T follicular helper cell (primary cell): ENCODE measurements at places on chromosomes 5 and 9.

GRCh38 chr9:101859620-101860019 is 121.2 kb upstream of the GRIN3A start:
- no peak for DNase-seq

DNA sequence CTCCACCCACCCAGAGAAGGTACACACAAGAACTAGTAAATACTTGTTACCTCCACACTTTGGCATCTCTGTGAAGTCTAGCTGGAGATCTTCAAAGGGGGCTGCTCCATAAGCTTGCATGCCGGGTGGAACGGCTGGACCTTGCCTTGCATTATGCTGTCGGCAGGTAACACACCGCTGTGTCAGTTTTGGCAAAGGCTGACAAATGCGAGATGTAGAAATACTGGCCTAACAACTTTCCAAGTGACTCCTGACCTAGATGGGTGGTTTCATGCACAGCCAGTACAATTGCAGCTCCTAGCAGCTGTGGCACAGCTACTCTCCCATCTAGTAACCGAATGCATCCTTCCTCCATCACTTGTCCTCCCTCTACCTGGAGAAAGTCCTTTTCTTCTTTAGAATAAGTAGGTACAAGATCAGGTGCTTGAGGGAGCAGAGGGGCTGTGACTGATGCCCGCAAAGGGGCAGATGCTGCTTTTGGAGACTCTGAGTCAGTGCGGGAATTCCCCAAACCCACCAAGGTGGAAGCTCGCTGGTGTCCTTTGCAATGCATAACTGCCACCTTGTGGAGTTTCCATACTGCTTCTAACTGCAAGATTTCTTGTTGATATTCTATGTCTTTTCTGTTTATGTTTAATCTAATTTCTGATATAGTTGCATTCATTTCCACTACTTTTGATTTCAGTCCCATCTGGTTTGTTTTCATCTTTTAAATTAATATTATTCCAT is 78.4 kb downstream of the TMEM161B start:
- no peak for DNase-seq

DNA sequence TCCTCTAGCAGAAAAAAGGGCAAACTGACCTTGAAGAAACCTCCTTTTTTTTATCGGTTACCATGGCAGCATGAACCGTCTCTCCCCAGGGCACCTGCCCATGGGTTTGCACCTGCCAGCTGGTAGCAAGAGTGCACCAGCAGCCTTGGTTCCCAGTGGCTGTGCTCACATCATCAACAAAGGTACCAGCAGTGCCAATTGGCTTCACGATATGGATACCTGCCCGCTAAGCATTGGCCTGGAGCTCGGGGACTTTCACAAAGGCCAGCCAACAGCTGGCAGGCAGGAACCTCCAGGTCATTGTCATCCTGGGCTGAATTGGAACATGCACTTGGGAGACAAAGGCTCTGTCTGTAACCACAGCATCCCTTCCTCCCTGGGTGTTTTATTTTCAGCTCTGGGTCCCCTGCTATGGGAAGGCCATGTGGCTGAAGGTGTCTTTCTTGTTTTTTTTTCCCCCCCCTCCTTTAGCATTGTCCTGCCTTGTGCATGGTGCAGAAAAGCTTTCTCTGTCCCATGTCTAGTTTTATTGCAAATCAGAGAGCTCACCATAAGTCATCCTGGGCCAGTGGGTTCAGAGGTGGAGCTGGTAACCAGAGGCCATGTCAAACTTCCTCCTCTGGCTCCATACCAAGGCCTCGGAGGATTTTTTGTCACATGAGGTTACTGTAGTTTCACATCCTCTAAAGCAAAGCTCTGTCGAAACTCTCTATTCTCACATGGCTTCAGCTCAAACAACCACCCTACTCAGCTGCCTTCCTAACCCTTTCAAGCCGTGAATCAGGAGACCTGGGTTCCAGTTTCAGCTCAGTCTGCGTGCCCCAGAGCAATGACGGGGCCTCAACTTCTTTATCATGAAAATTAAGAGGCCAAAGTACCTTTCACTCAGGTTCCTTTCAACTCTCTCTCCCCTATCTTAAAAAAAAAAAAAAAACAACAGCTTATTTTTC is 145.5 kb upstream of the MAP3K1 start:
- peak; percentile 7 for DNase-seq

- DNase-seq, result no peak
Measured at GRCh38 chr5:170121321-170121720, 15.6 kb downstream of the FOXI1 start.

GRCh38 chr9:133619791-133620190 is 10.6 kb upstream of the FAM163B start:
- DNase-seq, result peak; percentile 46

DNA sequence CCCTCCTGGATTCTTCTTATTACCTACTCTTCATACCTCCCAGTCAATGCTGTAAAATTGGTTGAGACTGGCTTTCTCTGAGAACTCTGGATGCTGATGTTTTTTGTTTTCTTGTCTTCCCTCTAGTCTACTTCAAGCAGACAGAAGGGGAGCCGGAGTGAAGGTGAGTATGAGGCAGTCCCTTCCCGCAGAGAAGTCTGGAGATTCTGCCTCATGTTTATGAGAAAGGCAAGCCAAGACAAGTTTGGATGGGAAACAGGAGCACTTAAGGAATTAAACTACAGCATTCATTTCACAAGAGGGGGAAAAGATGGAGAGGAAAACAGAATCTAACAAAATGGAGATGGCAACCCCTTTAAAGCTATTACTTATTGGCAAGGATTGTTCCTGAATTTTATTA is 246.1 kb downstream of the TRIM32 start:
- no peak for DNase-seq

- peak; percentile 61 for DNase-seq
Measured at GRCh38 chr5:179907556-179908324, at the start of gene TBC1D9B. TSS of gene TBC1D9B (minus strand) at chr5:179907897. CDS start at chr5:179907821, 76 bp downstream.

- DNase-seq, result no peak
Measured at GRCh38 chr9:71465392-71465791, 302.9 kb downstream of the CEMIP2 start.

DNA sequence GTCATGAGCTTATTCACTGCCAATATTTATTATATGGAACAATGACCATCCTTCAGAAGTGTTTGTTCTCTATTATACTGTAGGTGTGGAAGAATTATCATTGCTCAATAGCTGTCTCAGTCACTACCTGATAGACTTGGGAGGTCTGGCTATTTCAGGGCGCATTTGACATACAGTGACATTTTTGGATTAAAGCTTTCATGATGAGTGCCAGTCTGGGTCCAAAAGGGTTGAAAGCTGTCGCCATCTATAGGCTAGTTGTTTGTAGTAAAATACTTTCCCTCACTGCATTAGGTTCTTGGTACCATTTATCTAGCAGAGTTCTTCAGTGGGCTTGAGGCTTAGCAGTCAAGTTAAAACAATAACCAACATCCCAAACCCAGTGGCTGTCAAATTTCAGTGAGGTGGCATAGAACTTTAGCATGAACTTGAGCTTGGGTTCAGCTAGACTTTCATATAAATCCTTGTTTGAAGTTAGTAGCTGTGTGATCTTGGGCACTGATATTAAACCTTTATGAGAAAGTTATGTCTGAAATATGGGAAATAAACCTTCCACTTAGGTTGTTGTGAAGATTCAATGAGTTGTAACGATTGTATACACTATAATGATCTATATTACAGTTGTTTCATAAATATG is 110.5 kb upstream of the CDKN2B start:
- no peak for DNase-seq

GRCh38 chr5:120555345-120555744 is 91.2 kb downstream of the PRR16 start:
- no peak for DNase-seq

- no peak for DNase-seq
Measured at GRCh38 chr9:4569101-4569500, 78.8 kb downstream of the SLC1A1 start.

DNA sequence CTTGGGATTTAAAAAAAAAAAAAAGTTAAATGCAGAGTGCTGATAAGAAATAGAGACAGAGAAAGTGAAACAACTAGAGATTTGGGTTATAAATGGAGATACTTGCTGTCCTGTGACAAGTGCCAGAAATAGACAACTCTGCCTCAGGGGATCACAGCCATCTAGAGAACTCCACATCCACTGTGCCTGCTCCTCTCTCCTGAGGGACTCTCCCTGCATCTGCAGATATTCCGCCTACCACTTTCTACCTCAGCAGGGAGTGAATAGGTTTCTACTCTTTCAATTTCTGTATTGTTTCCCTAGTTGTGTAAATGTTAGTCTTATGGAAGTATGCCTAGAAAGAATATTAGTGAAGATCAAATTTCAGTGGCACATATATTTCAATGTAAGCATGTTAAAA is 307.2 kb downstream of the HTR1A start:
- no peak for DNase-seq

- DNase-seq, result no peak
Measured at GRCh38 chr5:56833325-56833724, 18.0 kb downstream of the MAP3K1 start.

- DNase-seq, result no peak
Measured at GRCh38 chr9:128940946-128941755, 6.3 kb downstream of the DOLK start.

DNA sequence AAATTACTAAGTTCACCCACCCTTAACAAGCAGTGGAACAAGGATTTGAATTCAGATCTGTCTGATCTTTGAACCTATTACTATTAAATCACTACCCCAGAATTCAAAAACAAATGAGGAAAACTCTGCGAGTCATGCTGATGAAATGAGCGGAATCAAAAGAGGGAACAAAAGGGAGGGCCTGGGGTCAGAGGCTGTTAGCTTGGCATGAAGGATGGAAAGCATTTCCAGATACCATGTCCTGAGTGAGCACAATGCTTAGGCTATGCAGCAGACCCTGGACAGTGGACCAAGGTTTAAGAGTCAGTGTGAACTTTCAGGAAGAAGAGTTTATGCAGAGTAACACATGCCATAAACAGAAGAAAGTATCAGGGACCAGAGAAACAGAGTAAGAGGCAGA is 30.5 kb downstream of the GRIA1 start:
- no peak for DNase-seq

DNA sequence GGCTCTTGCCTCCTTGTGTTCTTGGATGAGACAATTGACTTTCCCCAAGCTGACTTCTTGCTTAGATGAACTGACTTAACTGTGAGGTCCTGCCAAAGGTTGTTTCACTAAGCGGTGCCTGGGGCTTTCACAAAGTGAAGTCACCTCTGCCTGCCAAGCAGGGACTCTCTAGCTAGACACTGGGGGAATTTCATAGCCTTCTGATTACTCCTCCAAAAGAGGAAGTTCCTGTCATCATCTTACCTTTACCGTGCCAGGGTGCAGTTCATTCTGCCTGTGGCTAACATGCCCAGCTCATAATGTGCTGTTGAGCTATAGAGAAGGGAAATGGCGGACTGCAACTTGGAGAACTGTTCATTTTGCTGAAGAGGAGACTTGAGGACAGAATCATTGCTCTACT is 472.0 kb upstream of the WWC1 start:
- no peak for DNase-seq

GRCh38 chr5:67366276-67366675 is 169.7 kb upstream of the CD180 start:
- DNase-seq, result no peak

- no peak for DNase-seq
Measured at GRCh38 chr9:98774746-98775145, 21.6 kb downstream of the ANKS6 start.

DNA sequence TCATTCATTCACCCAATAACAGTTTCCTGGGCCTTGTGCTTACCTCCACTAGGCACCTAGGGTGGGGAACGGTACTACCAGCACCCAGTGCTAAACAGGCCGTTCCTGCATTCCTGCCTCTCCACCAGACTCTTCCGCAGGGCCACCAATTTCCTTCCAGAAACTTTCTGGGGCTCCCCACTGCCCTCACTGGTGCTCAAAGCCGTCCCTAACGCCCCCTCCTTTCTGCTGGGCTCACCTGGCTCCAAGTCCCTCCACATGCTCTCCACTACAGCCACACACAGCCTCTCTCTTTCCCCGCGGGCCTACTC is 1.4 kb downstream of the PHF19 start:
- no peak for DNase-seq

DNA sequence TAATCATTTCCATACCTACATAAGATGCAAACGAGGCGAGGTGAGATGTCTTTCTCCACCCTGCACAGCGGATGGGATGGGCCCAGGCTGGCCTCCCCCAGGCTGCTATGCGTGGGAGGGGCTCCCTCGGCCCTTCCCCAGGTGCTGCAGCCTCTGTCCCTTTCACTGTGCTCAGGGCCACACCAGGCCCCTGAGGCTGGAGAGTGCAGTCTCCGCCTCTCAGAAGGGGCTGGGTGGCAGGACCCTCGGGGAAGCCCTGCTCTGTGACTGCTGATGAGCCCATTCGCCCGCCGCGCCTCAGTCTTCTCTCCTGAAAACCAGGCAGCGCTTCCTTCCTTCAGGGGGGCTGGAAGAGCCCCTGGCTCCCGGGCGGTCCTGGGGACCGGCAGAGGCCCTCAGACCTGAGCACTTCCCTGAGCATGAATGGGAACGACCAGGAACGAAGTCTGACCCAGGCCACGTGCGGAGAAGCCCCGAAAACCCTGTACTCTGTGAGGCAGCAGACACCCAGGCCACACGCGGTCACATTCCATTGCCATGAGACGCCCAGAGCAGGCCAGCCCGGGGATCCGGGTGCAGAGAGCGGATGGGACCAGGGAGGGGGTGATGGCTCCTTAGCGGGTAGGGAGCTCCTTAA is 21.9 kb upstream of the NOTCH1 start:
- DNase-seq, result no peak

DNA sequence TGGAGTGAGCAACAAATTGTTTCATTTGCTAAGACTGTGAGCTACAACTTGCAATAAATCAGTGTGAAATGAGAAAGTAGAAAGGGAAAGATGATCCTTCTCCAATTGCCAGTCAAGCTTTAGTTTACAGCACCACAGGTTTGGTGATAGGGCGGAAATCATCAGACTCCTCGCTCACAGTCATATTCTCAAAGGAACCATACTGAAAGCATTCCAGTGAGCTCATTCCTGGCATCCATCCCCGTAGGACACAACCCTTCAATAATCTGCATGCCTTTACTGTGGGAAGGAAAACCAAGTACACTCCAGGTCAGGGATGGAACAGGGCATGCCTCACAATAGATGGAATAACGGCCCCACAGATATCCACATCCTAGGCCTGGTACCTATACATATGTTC is 80.7 kb downstream of the FSTL4 start:
- DNase-seq, result no peak

GRCh38 chr9:126625329-126626126 is 11.8 kb downstream of the LMX1B start:
- DNase-seq, result no peak

GRCh38 chr9:83059417-83059816 is 3.5 kb downstream of the RASEF start:
- no peak for DNase-seq

- no peak for DNase-seq
Measured at GRCh38 chr9:113513536-113513935, 50.0 kb downstream of the RGS3 start.

- DNase-seq, result no peak
Measured at GRCh38 chr5:142447887-142448286, 123.1 kb upstream of the SPRY4 start.

GRCh38 chr5:173663352-173664153 is 47.1 kb upstream of the BOD1 start:
- DNase-seq, result no peak
